Activated B cell treated with CpG ODN at 0.5 μM for 24 hours (primary cell): ENCODE measurements at places on chromosomes 12 and 14. TPM values are rescaled to one million over a fixed set of nuclear protein-coding genes. Genes with fewer than 3 reads are reported as not detected.

- H3K27me3 ChIP-seq, result no peaks in the 10 kb centered on the region
- DNase-seq, result no peak
- no peak overlapping the region for H3K4me3 ChIP-seq
- no peaks in the 10 kb centered on the region for H3K36me3 ChIP-seq
- H3K27ac ChIP-seq, result no peak overlapping the region
Observed at GRCh38 chr12:58727521-58727920, 192.8 kb downstream of the LRIG3 start.

GRCh38 chr12:47615711-47616110, 90.1 kb downstream of the RPAP3 start:
- no peaks in the 10 kb centered on the region for H3K27me3 ChIP-seq
- no peak overlapping the region for H3K4me3 ChIP-seq
- H3K36me3 ChIP-seq, result peaks cover 42% of the 10 kb centered on the region
- H3K27ac ChIP-seq, result no peak overlapping the region
- no peak for DNase-seq
- no peaks in the 10 kb centered on the region for H3K4me1 ChIP-seq

GRCh38 chr14:24310265-24310645, 315 bp downstream of the LTB4R2 start:
- no peaks in the 10 kb centered on the region for H3K27me3 ChIP-seq
- peaks cover 29% of the 10 kb centered on the region for H3K36me3 ChIP-seq
- H3K4me3 ChIP-seq, result peak overlapping the region; percentile 75

The KRT82 gene
- not detected in 2 replicates for total RNA-seq

The OR4E2 gene
- total RNA-seq, result not detected in 2 replicates

The PAH gene
- total RNA-seq, result not detected in 2 replicates

The A2M gene
- total RNA-seq, result not detected in 2 replicates
